H1 (cell line): ENCODE measurements at places on chromosomes 13 and 19. TPM values are rescaled to one million over a fixed set of nuclear protein-coding genes. Genes with fewer than 3 reads are reported as not detected.

DNA sequence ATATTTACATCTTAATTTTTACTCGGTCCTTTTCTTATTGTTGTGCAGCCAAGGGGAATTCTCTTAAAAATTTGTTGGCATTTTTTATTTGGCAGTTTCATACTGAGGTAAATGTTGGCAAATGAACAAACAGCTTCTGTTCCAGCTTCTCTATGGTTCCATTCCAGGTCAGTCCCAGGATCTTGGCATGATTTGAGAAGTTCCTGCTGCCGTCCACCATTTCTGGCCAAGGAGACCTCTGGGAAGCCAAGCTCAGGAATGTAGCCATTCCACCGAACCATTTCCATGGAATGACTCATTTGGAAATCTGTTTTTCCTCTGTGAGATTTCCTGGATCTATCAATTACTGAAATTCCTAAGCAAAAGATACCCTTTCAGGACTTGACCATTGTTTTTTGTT lies 43.9 kb downstream of the SLC10A2 start:
- H3K4me1 ChIP-seq = peaks cover 2% of the 10 kb centered on the region; the same call in 1 of the 2 replicates
- DNase-seq = no peak
- H3K27me3 ChIP-seq = no peaks in the 10 kb centered on the region
- no peak overlapping the region for H3K27ac ChIP-seq

GRCh38 chr13:65540175-65540574 lies 1690.0 kb downstream of the PCDH9 start:
- no peaks in the 10 kb centered on the region for H3K4me1 ChIP-seq
- H3K27me3 ChIP-seq = no peaks in the 10 kb centered on the region
- no peak overlapping the region for H3K4me3 ChIP-seq
- DNase-seq = no peak

GRCh38 chr13:41864658-41865057 lies 96.3 kb downstream of the VWA8 start:
- no peak for DNase-seq
- H3K27ac ChIP-seq = no peak overlapping the region
- H3K36me3 ChIP-seq = no peaks in the 10 kb centered on the region
- H3K4me1 ChIP-seq = no peaks in the 10 kb centered on the region
- no peaks in the 10 kb centered on the region for H3K27me3 ChIP-seq
- no peak overlapping the region for H3K4me3 ChIP-seq

PIAS4 gene
- 41.4 and 51.4 TPM in 2 replicates for total RNA-seq

DNA sequence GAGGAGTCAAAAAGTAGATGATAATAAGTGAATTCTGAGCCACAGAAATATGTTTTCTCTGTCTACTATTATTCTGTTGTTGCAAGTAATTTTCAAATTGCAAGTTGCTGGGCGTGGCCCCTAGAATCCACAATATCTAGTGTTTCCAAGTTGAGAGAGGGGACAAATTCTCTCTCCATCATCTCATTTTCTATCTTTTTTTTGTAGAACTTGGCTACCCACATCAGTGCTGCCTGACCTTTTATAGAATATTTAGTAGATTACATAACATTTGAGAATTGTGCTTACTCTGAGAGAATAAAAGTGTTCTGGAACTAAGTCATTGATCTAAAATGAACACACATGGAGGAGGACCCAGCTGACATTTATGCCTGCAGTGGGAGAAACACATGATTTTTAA lies 110.9 kb upstream of the CSNK1A1L start:
- H3K4me1 ChIP-seq = no peaks in the 10 kb centered on the region
- no peaks in the 10 kb centered on the region for H3K36me3 ChIP-seq
- H3K4me3 ChIP-seq = no peak overlapping the region
- no peaks in the 10 kb centered on the region for H3K27me3 ChIP-seq
- DNase-seq = no peak

DNA sequence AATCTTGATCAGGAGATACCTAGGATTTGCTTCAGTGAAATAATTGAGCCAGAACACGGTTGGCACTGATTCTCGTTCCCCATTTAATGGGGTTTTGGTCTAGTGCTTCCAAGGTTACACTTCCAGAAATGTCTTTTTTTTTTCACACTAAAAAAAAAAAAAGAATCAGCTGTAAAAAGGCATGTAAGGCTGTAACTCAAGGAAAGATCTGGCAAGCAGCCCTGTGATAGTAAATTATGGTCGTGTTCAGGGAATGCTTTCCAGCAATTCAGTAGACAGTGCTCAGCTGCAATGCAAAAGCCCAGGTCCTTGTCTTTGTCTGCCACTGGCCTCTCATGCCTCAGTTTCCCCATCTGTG lies 27.2 kb upstream of the NDUFS7 start:
- no peaks in the 10 kb centered on the region for H3K27me3 ChIP-seq
- H3K4me1 ChIP-seq = peaks cover 3% of the 10 kb centered on the region; the same call in 1 of the 2 replicates
- peak overlapping the region; percentile 1; the same call in 1 of the 2 replicates for H3K4me3 ChIP-seq
- H3K27ac ChIP-seq = no peak overlapping the region
- no peak for DNase-seq
- H3K36me3 ChIP-seq = peaks cover 43% of the 10 kb centered on the region

GRCh38 chr19:23787106-23787505 lies 28.4 kb upstream of the ZNF681 start:
- DNase-seq = no peak
- H3K27me3 ChIP-seq = no peaks in the 10 kb centered on the region
- H3K4me3 ChIP-seq = no peak overlapping the region
- H3K27ac ChIP-seq = no peak overlapping the region
- H3K4me1 ChIP-seq = no peaks in the 10 kb centered on the region
- H3K36me3 ChIP-seq = peaks cover 4% of the 10 kb centered on the region; the same call in 1 of the 2 replicates

PCSK4 gene
- total RNA-seq = 9.7 and 9.8 TPM in 2 replicates

C19orf47 gene
- 16.5 and 17.8 TPM in 2 replicates for total RNA-seq

- no peaks in the 10 kb centered on the region for H3K4me1 ChIP-seq
- H3K36me3 ChIP-seq = peaks cover 5% of the 10 kb centered on the region
- no peak for DNase-seq
- no peaks in the 10 kb centered on the region for H3K27me3 ChIP-seq
These were observed 18.5 kb downstream of the PTPRS start for GRCh38 chr19:5321851-5322681.

GRCh38 chr19:35281303-35281702 lies 1.0 kb upstream of the HAMP start:
- H3K36me3 ChIP-seq = peaks cover 3% of the 10 kb centered on the region
- H3K27me3 ChIP-seq = no peaks in the 10 kb centered on the region
- no peaks in the 10 kb centered on the region for H3K4me1 ChIP-seq
- no peak for DNase-seq
- H3K27ac ChIP-seq = no peak overlapping the region
- H3K4me3 ChIP-seq = no peak overlapping the region

DNA sequence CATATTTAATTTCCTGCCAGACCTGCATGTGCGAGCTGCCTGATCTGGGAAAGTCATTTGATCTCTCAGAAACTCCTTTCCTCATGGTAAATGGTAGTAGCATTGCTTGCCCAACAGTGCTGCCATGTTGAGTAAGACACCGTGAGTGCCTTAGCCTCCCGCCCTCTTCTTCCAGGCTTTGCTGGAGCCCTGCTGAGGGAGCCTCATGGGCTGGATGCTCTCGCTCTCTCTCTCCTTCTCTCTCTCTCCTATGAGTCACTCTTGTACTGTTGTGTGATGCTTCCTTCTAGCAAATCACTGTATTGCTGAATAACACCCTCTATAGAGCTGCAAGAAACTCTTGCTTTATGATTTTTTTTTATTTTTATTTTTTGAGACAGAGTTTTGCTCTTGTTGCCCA lies 365.5 kb downstream of the UQCRFS1 start:
- H3K27me3 ChIP-seq = no peaks in the 10 kb centered on the region
- no peak for DNase-seq

DNA sequence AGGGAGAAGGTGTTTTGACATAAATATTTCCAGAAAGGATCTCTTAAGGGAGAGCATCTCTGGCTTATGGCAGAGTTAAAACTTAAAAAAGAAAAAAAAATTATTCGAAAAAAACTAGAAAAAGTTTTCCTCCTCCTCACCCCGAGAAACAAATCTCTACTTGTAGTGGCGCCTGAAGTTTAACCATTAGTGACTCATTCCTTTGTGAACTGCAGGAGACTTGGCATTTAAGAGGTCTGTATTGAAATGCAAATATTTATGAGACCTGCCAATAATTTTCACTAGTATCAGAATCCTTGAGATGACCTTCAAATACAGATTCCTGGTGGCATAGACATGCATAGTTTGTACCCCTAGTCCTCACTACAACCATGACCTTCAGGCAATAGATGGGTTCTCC lies 64.9 kb upstream of the MED4 start:
- H3K27me3 ChIP-seq = no peaks in the 10 kb centered on the region
- H3K4me1 ChIP-seq = peaks cover 1% of the 10 kb centered on the region; the same call in 1 of the 2 replicates
- DNase-seq = no peak
- H3K27ac ChIP-seq = no peak overlapping the region
- H3K4me3 ChIP-seq = no peak overlapping the region

- DNase-seq = no peak
- H3K4me3 ChIP-seq = peak overlapping the region; percentile 82
- peaks cover 11% of the 10 kb centered on the region; the same call in 1 of the 2 replicates for H3K36me3 ChIP-seq
These were observed 321 bp upstream of the ZNF222 start for GRCh38 chr19:44024900-44025216.

LYPD3 gene
- total RNA-seq = 4.0 and 4.1 TPM in 2 replicates

GRCh38 chr19:30107251-30107650 lies 165.2 kb downstream of the URI1 start:
- no peaks in the 10 kb centered on the region for H3K36me3 ChIP-seq
- no peak for DNase-seq
- no peaks in the 10 kb centered on the region for H3K4me1 ChIP-seq
- H3K27ac ChIP-seq = no peak overlapping the region
- H3K4me3 ChIP-seq = no peak overlapping the region
- no peaks in the 10 kb centered on the region for H3K27me3 ChIP-seq

GRCh38 chr19:11485245-11485837 lies 4.5 kb upstream of the ELAVL3 start:
- peaks cover 13% of the 10 kb centered on the region for H3K27me3 ChIP-seq
- H3K36me3 ChIP-seq = no peaks in the 10 kb centered on the region
- DNase-seq = no peak
- peaks cover 13% of the 10 kb centered on the region for H3K4me1 ChIP-seq
- H3K27ac ChIP-seq = no peak overlapping the region

- no peaks in the 10 kb centered on the region for H3K36me3 ChIP-seq
- no peaks in the 10 kb centered on the region for H3K27me3 ChIP-seq
- no peak for DNase-seq
- no peak overlapping the region for H3K4me3 ChIP-seq
These were observed 108.8 kb downstream of the TBC1D4 start for GRCh38 chr13:75372923-75373841.

DNA sequence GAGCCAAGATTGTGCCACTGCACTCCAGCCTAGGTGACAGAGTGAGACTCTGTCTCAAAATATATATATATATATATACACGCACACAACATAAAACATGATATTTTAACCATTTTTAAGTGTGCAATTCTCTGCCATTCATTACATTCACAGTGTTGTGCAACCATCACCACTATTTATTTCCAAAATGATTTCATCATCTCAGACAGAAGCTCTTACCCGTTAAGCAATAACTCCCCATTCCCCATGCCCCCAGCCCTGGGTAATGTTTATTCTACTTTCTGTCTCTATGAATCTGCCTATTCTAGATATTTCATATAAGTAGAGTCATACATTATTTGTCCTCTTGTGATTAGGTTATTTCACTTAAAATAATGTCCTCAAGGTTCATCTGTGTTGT lies 20.3 kb downstream of the WDR88 start:
- no peaks in the 10 kb centered on the region for H3K36me3 ChIP-seq

CD70 gene
- total RNA-seq = 0.84 and 1.3 TPM in 2 replicates

GRCh38 chr13:111575719-111576118 lies 255.3 kb downstream of the TEX29 start:
- no peak overlapping the region for H3K4me3 ChIP-seq
- H3K4me1 ChIP-seq = no peaks in the 10 kb centered on the region
- no peak overlapping the region for H3K27ac ChIP-seq
- no peak for DNase-seq
- H3K36me3 ChIP-seq = no peaks in the 10 kb centered on the region

DNA sequence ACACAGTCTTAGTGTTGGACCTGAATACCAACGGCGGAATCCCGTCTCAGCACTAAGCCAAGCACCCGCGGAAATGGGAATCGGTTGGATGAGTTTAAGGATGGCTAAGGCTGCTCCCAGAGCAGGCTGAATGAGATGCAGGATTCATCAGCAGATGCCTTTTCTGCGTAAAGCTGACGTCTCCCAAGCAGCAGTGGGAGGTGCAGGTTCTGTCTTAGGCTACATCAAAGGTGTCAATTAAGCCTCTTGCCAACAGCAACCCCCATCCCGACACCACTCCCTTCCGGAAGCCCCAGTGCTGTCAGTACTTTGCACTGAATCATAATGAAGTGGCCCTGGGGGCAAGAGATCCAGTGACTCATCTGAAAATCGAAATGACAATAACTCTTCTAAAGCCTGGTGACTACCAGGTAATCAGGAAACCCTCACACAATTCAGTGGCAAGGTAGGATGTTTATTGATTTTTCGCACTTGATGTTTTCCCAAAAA lies 275.6 kb downstream of the DCLK1 start:
- peaks cover 41% of the 10 kb centered on the region for H3K4me1 ChIP-seq
- peaks cover 6% of the 10 kb centered on the region for H3K36me3 ChIP-seq
- H3K27ac ChIP-seq = peak overlapping the region; percentile 72
- peak overlapping the region; percentile 55 for H3K4me3 ChIP-seq

DNA sequence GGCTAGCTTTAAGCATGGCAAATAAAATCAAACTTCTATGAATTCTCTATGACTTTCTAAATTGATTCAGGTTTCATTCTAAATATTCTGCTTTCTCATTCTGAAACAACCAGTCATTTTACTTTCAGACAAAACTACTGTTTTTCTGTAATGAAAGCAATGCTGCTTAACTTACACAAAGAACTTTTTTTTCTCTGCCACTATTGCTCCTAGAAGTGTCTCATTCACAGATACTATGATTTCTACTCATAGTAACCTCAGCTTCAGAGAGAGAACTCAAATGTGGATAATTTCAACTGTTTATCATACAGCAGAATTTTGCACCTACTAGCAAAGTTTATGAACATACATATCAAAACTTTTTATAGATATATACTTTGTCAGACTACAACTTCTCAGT lies 724.6 kb downstream of the SLITRK5 start:
- H3K4me1 ChIP-seq = no peaks in the 10 kb centered on the region
- no peak overlapping the region for H3K4me3 ChIP-seq
- DNase-seq = no peak
- H3K27me3 ChIP-seq = no peaks in the 10 kb centered on the region
- H3K27ac ChIP-seq = no peak overlapping the region

DNA sequence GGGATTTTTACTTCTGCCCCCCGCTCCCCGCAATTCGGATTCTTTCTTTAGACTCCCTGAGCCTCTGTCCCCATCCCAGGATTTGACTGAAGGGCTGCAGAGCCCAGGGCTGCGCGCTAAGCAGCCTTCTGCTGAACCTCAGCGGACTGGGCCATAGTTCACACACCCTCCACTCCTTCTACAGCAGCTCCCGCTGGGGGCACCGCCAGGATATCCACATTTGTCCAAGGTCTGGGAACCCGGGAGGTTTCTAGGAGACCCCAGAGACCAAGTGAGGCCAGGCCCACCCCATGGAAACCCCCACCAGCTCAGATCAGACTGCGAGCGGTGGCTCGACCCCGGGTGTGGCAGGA lies 463.3 kb downstream of the ITGBL1 start:
- peak overlapping the region; percentile 44 for H3K4me3 ChIP-seq
- DNase-seq = no peak
- no peaks in the 10 kb centered on the region for H3K36me3 ChIP-seq
- H3K27ac ChIP-seq = no peak overlapping the region
